Heart left ventricle (tissue), 16 donors: ENCODE measurements at places on chromosomes 12 and 14. TPM values are rescaled to one million over a fixed set of nuclear protein-coding genes. Genes with fewer than 3 reads are reported as not detected.

GRCh38 chr12:108561852-108562347 lies 496 bp upstream of the ISCU start:
- DNase-seq, result no peak

MYRFL gene
- 0.15 TPM for total RNA-seq

NOC4L gene
- total RNA-seq, result 13.2 TPM

DNA sequence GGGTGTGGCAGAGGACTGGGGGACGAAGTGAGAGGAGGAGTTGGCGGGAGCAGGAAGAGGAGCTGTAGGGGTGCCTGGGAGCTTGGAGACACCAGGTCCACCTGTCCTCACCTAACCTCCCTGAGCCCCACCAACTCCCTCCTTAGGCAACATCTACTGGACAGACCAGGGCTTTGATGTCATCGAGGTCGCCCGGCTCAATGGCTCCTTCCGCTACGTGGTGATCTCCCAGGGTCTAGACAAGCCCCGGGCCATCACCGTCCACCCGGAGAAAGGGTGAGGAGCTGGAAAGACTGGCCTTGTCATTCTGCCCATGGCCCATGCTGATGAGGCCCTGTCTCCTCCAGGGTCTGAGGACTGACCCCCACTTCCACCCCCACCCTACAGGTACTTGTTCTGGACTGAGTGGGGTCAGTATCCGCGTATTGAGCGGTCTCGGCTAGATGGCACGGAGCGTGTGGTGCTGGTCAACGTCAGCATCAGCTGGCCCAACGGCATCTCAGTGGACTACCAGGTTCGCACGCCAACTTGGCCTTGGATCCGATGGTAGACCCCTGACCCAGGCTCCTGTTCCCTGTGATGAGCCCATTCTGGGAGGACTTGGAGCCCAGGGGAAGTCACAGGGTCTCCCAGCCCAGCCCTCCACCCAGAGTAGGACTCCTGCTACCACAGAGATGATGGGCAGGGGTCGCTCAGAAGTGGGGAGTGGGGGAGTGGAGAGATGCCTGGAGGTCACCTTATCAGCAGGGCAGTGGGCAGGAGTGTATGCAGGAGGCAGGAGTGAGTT lies 32.5 kb upstream of the NXPH4 start:
- DNase-seq, result no peak

GRCh38 chr12:99092100-99092851 lies 447.2 kb downstream of the APAF1 start:
- DNase-seq, result no peak

DNA sequence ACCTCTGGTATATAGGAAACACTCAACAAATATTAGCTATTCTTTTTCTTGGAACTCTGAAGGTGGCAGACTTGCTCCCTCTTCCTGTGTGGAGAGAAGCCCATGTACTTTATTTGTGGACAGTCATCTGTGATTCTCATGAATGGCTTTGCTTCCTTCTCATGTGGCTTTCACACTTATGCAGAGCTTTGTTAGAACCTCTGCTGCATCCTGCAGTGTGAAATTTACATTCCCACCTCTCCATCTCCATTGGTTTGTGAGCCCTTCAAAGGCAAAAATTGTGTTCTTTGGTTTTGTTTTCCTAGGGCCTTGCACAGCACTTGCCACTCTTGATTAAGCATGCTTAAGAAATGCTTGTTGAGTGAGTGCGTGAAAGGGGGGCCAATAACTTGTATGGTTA lies 51.9 kb downstream of the BICD1 start:
- no peak for DNase-seq

- DNase-seq, result no peak
Measured at GRCh38 chr12:116213014-116213413, 64.5 kb downstream of the MED13L start.

DNA sequence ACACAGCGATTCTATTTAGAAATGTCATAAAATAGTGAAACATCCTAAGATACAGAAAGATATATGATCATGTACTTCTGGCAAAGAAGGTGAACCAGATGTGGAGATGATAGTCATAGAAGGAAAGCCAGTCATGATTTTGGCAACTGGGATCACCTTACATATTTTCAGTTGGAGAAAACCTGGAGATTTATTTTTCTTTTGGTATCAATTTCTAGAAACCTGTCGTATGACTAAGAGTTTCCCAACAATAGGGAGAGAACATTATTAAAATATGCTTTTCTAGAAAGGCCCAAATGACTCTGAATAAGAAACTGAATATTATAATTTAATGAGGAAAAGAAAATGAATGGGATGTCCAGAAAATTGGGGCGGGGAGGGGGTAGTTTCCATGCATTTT lies 396.4 kb downstream of the ZFP36L1 start:
- DNase-seq, result no peak
